ENCODE measurements at places on chromosomes 16 and 17. TPM values are rescaled to one million over a fixed set of nuclear protein-coding genes. Genes with fewer than 3 reads are reported as not detected.
A peak's percentile ranks its signal among the peaks of the same experiment; 100 is the strongest.

Gene SAP30BP
- total RNA-seq = 31.6 TPM

Gene MT4
- total RNA-seq = not detected

Gene SLC5A11
- total RNA-seq = 1.1 TPM

DNA sequence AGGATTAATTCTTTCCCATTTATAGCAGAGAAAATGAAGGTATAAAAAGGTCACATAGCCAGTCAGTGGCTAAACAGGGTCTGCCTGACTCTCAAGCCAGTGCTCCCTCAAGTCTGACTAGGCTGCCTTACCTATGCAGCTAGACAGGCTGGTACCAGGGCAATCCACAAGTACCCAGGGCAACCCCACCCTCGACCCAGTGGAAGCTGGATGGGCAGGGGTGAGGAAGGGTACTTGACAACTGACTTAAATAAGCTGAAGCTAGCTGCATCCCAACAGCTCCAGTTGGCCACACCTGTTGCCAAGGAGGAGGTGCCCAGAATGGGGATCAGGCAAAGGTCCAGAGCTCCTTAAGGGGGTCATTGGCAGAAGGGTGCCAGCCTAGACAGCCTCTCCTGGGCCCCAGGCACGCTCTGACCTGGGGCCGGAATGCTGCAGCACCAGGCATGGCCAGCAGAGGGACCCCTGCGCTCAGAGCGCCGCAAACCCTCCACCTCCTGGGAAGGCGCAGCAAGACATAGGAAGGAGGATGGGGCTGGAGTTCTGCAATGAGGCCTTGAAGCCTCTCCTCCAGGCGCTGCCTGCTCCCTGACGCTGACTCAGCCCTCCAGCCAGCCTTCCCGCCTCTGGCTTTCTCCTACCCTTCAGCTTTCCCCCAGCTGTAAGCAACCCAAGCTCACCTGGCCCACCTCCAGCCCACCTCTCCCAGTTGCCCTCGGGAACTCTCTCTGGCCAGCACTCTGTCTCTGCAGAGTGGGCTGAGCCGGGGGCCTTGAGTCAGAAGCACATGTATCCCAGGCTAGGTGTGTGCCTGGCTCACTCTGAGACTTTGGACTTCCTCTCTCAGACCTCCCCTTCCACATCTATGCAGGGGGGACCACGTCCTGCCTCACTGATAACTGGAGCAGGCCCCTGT lies 28.8 kb downstream of the MPP2 start:
- peak; percentile 66 for DNase-seq

DNA sequence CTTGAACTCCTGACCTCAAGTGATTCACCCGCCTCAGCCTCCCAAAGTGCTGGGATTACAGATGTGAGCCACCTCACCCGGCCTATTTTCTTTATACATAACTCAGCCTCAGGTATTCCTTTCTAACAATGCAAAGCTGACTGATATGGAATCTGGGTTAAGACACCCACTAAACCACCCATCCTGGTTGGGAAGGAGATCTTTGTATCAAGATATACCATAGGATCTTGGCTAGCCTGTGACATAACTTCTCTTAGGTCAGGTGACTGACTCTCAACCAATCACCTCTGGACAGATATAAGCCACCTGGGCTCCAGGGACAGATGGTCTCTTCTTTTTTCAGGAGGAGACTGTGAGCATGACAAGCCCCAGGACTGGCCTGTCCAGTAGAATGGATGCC lies 51.2 kb upstream of the NKD1 start:
- DNase-seq = no peak

DNA sequence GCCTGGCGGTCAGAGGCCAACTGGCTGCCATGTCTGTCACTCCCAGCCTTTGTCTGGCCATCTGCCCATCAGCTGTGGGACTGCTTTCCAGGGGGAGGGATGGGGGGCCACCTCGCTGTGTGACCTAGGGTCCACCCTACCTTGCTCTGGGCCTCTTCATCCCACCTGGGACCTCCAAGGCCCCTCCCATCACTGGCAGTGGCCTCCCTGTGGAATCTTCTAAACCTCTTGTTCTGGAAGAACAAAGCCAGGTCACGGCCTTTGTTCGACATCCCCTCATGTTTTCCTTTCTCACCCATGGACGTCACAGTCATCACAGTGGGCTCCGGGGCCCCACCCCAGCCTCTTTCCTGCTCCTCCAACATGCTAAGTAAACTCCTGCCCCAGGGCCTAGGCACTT lies 24.0 kb downstream of the SPNS2 start:
- no peak for DNase-seq

DNA sequence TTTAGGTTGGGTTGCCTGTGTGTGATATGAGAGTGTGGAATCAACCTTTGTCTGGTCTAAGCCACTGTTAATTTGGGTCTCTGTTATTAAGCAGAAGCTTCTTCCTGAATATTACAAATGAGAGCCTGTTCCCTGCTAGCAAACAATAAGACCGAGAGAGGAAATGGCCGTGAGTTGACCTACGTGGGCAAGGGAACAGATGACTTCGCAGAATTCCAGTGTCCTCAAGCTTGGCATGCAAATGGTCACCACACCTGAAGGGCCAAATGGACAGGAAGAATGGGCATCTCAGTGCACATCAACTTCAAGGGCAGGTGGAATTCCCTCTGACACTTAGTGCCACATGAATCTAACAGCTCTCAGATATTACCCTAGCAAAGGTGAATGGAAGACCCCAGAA lies 250.8 kb upstream of the FOXF1 start:
- no peak for DNase-seq

DNA sequence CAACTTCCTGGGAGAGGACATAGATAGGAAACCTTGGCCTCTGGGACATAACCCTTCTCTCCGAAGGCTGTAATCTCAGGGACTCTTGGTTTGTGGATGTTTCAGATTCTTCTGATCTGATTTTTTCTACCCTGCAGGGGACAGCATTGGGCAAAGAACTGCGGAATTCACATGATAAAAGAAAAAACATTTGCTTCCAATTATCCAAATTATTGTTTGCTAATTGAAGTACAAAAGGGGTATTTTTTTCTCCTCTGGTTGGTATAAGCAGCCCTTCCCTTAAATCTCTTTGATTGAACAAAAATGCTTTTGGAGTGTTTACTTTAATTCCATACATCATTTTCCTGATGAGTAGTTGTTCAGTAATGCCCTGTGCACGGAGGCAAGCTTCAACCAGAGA lies 251.7 kb upstream of the IRX3 start:
- DNase-seq = no peak

GRCh38 chr17:78107976-78108725 lies 20.4 kb downstream of the TMC6 start:
- DNase-seq = no peak

- no peak for DNase-seq
Measured at GRCh38 chr17:33945646-33946546, 309.2 kb upstream of the CCL2 start.

- DNase-seq = no peak
Measured at GRCh38 chr17:46140645-46141197, 52.5 kb downstream of the KANSL1 start.

Gene SYNGR2
- 44.1 TPM for total RNA-seq

GRCh38 chr17:14557480-14557879 lies 256.6 kb downstream of the HS3ST3B1 start:
- DNase-seq = no peak

Gene TIGD7
- 1.6 TPM for total RNA-seq

Gene MYH3
- 4.2 TPM for total RNA-seq

GRCh38 chr17:49146620-49147306 lies 14.2 kb downstream of the B4GALNT2 start:
- no peak for DNase-seq

DNA sequence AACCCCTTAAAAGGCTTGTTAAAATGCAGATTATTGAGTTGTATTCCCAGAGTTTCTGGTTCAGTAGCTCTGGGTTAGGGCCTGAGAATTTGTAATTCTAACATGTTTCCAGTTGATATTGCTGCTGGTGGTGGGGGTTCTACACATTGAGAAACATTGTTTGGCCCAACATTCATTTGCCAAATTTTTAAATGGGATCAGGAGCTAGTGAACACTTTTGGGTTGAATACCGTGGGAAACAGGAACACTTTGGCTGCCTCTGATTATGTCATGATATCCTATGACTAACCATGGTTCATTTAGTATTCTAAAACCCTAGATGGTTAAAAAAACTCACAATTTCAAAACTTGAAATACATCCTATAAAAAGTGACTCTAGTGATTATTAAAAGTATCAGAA lies 89.3 kb downstream of the RPGRIP1L start:
- DNase-seq = no peak

Gene MAPK8IP3
- 30.6 TPM for total RNA-seq

Gene GGT6
- 0.35 TPM for total RNA-seq

- DNase-seq = no peak
Measured at GRCh38 chr17:65231662-65232335, 94.6 kb downstream of the RGS9 start.

Gene EXOC3L1
- total RNA-seq = 1.8 TPM

- no peak for DNase-seq
Measured at GRCh38 chr17:8332688-8333087, 7.0 kb upstream of the ODF4 start.

Gene ARL5C
- not detected for total RNA-seq

DNA sequence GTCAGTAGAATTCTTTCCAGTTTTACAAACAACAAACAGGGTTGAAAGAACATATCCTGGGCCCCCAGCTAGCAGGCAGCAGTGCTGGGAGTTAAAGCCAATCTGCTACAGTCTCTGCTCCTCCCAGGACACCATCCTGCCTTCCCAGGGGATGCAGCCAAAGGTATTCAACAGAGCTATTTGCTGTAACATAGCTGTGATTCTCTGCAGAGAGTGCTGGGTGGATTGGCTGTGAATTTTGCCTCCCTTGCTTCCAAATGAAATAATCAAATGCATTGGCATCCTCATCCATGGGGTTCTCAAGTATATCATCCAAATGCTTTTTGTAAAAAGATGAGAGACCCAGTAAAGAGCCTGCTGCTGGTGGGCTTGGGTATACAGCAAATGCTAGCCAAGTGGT lies 124.3 kb downstream of the NPIPB5 start:
- DNase-seq = no peak

- DNase-seq = no peak
Measured at GRCh38 chr17:3983606-3984484, 19.6 kb upstream of the ATP2A3 start.

Gene TNK1
- total RNA-seq = 5.2 TPM

DNA sequence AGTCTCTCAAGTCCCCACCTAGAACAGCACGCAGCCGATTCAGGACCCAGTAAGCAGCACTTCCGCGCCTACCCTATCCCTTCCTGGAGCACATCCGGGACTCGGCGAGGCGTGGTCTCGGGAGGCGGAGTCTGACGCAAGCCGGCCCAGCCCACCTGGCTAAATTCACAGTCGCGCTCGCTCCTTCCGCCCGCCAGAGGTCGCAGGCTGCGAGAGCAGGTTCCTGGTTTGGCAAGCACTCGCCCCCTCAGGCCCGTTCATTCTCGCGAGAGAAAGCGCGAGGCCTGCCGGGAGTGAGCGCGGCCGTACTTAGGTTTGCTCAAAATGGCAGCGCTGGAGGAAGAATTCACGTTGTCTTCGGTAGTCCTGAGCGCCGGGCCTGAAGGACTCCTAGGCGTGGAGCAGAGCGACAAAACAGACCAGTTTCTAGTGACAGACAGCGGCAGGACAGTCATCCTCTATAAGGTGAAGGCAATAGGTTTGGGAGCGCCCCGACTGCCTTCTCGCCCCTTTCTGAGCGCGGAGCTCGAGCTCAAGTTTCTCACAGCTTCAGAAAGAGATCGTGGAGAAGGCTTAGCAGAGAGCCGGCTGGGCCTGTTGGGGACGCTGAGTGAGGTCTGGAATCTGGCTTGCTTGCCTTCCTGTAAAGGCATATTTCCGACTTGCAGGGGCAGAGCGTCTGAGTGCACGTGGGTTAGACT lies at the start of gene NOL11:
NOL11 (plus strand) TSS at position 313 of the 701 bp plus-strand sequence; CDS start at position 325, 12 bp downstream.
- DNase-seq = peak; percentile 100

Gene CLEC10A
- 1.1 TPM for total RNA-seq

Gene CHAD
- total RNA-seq = 12.4 TPM

DNA sequence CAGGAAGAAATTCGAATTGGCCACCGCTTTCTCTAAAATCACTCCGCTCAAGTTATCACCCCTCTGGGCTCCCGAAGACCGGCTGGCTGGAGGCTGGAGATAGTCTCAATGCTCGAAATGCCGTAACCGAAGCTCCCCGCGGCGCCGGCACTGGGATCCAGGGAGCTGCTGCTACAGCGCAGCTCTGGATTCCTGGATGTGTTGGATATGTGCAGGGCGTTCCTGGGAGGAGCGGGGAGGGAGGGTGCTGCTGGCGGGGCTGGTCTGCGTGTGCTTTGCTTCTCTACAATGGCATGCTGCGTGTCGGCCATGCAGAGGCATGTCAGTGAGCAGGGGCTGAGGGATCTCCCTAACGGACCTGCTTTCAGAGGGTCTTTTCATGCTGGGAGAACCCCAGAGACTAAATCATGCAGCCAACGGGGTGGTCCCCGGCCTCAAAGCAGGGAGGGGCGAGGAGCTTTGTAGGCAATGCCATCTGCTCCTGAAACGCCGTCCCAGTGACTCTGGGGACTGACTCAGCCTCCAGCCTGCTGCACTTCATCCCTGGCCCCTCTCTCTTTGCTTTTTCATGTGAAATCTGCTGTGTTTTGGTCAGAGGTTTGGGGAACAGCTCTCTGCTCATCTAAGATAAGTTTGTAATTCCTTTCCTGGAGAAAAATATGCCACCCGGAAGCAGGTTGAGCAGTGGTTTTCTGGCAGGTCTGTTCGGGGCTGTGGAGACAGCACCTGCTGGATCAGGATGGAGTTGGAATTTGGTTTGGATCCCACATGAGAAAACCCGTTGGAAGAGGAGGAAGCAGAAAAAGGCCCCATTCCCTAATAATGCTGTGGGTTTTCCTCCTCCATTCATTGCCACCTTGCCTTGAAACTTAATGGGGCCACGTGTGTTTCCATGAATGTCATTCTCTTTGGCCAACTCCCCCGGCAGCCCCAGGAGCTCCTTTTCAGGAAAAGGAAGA lies 311.4 kb downstream of the SEC14L1 start:
- no peak for DNase-seq

GRCh38 chr17:64575431-64575830 lies 68.7 kb downstream of the CEP95 start:
- no peak for DNase-seq

Gene KRTAP17-1
- not detected for total RNA-seq

GRCh38 chr16:11716336-11716735 lies 26.3 kb downstream of the TXNDC11 start:
- no peak for DNase-seq

DNA sequence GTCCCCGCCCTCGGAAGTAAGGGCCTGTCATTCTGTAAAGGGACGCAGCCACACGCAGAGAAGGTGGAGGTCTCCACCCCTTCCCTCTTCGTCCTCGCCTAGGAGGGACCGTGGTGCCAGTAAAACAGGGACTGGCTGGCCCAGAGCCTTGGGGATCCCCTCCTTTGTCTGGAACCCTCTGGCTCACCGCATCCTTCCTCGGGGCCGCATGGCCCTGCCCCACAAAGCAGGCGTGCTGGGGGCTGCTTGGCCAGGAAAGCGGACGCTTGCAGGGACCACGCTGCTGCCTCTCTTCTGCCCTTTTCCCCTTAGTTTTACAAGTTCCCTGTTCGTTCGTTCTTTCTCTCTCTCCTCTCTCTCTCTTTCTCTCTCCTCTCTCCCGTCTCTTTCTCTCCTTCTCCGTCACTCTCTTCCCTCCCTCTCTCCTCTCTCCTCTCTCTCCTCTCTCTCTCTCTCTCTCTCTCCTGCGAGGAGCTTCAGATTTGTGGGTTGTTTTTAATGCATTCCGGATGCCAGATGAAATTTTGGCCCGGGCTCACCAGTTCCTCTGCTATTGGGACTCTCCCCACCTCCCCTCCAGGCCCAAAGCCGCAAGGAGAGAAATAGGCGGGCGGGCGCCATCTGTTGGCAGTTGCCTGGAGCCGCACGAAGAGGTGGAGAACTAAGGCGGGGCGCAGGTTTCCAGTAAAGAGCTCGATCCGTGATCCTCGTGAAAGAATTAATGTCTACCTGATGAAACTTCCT lies 35.1 kb upstream of the CDRT4 start:
- peak; percentile 75 for DNase-seq

Gene RAMP2
- total RNA-seq = 3.4 TPM

Gene MYH8
- total RNA-seq = not detected

All from left lobe of liver (tissue), 2 donors.